Ovary (tissue), 10 donors: ENCODE measurements at places on chromosomes 11 and 22. TPM values are rescaled to one million over a fixed set of nuclear protein-coding genes. Genes with fewer than 3 reads are reported as not detected.
A peak's percentile ranks its signal among the peaks of the same experiment; 100 is the strongest.

The CRYAB gene
- 84.6 TPM for total RNA-seq

The SLC25A45 gene
- 4.6 TPM for total RNA-seq

The OAF gene
- 170 TPM for total RNA-seq

The RIMBP3C gene
- 0.07 TPM for total RNA-seq

The C11orf71 gene
- total RNA-seq: 8.7 TPM

The GSTT4 gene
- total RNA-seq: not detected

The E2F8 gene
- 0.37 TPM for total RNA-seq

The THRSP gene
- total RNA-seq: not detected

The CRACR2B gene
- 4.7 TPM for total RNA-seq

The KREMEN1 gene
- total RNA-seq: 46.5 TPM

- no peaks in the 10 kb centered on the region for H3K4me1 ChIP-seq
- H3K36me3 ChIP-seq: no peaks in the 10 kb centered on the region
- no peak overlapping the region for H3K4me3 ChIP-seq
- no peak overlapping the region for H3K27ac ChIP-seq
- no peaks in the 10 kb centered on the region for H3K27me3 ChIP-seq
Observed at GRCh38 chr11:94909371-94909820, 64.0 kb downstream of the CWC15 start.

- H3K27ac ChIP-seq: no peak overlapping the region
- DNase-seq: no peak
- H3K36me3 ChIP-seq: no peaks in the 10 kb centered on the region
- H3K4me1 ChIP-seq: peaks cover 4% of the 10 kb centered on the region
- H3K27me3 ChIP-seq: no peaks in the 10 kb centered on the region
Observed at GRCh38 chr22:21044931-21045584, 688 bp upstream of the LRRC74B start.

- no peak overlapping the region for H3K27ac ChIP-seq
- no peak overlapping the region for H3K4me3 ChIP-seq
- no peaks in the 10 kb centered on the region for H3K27me3 ChIP-seq
- DNase-seq: no peak
- no peaks in the 10 kb centered on the region for H3K36me3 ChIP-seq
- H3K4me1 ChIP-seq: peaks cover 1% of the 10 kb centered on the region
Observed at GRCh38 chr11:8693010-8693551, 10.5 kb downstream of the RPL27A start.

DNA sequence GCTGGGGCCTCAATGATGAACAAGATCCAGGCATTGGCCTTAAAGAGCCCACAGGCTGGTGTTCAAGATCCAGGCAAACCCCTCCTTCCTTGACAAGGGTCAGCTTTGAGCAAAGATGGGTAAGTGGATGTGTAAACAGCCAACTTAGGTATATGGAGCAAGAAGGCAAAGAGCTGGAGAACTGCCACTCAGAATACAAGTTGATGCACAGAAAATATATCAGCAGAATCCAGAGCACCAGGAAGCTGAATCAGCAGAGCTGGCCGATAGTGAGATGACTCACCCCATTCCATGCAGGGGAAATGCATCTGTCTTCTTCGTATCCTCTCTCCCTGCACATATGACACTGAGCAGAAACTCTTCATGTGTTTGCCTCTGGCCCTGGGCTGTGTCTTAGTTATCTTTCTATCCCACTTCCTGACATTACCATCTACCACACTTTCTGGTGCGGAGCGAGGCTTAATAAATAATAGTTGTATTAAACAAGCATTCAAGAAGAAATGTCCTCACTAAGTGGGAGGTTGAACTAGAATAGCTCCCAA lies 57.8 kb downstream of the ENDOD1 start:
- no peak for DNase-seq
- H3K4me3 ChIP-seq: no peak overlapping the region
- H3K36me3 ChIP-seq: no peaks in the 10 kb centered on the region

DNA sequence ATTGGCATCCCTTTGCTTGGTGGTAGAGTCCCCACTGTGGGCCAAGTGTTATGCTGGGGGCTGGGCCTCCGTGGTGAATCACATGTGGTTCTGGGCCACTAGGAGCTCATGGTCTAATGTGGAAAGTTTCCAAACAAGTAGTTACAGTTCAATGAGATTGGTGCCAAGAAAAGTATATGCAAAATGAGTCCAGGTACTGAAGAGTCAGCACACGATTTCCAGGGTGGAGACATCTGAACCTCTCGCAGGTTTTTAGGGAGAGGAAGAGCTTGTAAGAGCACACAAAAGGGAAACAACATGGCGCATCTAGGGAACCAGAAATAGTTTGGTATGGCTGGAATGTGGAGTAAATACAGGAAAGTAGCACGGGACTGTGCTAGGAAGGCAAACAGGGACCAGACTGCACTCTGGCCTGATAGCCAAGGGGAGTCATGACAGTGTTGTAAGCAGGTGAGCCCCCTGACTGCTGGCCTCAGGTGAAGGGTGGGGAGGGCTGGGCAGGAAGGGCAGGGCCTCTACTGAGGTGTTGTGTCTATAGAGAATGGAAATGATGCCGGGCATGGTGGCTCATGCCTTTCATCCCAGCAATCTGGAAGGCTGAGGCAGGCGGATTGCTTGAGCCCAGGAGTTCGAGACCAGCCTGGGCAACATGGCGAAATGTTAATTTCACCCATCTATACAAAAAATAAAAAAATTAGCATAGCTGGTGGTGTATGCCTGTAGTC lies 12.6 kb downstream of the POLR2F start:
- no peaks in the 10 kb centered on the region for H3K4me1 ChIP-seq
- no peak for DNase-seq
- no peaks in the 10 kb centered on the region for H3K27me3 ChIP-seq
- no peak overlapping the region for H3K4me3 ChIP-seq
- no peaks in the 10 kb centered on the region for H3K36me3 ChIP-seq

DNA sequence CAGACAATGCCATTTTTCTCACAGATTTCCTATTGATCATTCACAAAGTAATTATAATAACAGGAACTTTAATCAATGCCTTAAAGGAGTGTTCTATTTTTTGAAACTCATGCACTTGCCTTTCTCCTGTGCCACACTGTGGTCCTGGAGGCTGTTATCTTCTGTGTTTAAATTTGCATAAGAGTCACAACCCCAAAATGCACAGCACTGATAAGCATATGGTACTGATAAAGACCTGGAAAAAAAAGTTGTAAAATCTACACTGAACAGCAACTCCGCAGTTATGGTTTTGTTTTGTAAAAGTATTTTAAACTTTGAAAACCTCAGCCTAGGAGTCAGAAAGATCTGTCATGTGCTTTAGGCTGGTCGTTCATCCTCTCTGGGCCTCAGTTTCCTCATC lies 9.1 kb upstream of the CCDC34 start:
- no peak for DNase-seq
- H3K36me3 ChIP-seq: no peaks in the 10 kb centered on the region
- no peaks in the 10 kb centered on the region for H3K4me1 ChIP-seq

GRCh38 chr22:40320687-40321086 lies 25.6 kb upstream of the ADSL start:
- no peak overlapping the region for H3K27ac ChIP-seq
- no peaks in the 10 kb centered on the region for H3K27me3 ChIP-seq
- H3K4me1 ChIP-seq: no peaks in the 10 kb centered on the region
- H3K36me3 ChIP-seq: no peaks in the 10 kb centered on the region

GRCh38 chr11:57306161-57306876 lies 18.4 kb downstream of the TNKS1BP1 start:
- H3K36me3 ChIP-seq: no peaks in the 10 kb centered on the region
- peaks cover 23% of the 10 kb centered on the region for H3K4me1 ChIP-seq
- no peaks in the 10 kb centered on the region for H3K27me3 ChIP-seq
- no peak for DNase-seq
- no peak overlapping the region for H3K27ac ChIP-seq

- no peak overlapping the region for H3K4me3 ChIP-seq
- no peaks in the 10 kb centered on the region for H3K36me3 ChIP-seq
- DNase-seq: peak; percentile 13
- no peaks in the 10 kb centered on the region for H3K4me1 ChIP-seq
Observed at GRCh38 chr11:2445746-2446551, 1.1 kb downstream of the KCNQ1 start.

DNA sequence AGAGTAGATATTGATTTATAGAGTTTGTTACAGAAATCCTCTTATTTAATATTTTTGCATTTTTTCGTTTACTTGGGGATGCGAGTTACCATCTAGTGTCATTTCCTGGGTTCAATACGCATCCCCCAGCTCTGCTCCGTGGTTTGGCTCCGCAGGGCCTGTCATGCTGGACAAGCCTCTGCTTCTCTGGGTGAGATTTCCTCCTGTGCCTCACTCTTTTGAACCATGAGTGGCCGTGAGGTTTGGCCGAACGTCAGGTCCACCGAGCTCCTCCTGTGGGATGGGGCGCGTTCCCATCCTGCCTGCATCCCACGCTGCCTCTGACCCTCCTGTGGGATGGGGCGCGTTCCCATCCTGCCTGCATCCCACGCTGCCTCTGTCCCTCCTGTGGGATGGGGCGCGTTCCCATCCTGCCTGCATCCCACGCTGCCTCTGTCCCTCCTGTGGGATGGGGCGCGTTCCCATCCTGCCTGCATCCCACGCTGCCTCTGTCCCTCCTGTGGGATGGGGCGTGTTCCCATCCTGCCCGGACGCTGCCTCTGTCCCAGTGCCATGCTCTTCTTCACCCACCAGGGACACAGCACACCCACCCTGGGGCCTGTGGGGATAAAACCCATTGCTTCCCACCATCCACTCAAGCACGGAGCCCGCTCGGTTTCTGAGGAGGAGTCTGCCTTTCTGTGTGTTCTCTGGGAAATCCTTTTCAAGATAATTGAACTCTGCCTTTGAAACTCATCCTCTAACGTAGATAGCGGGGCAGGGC lies 506.8 kb downstream of the BRD1 start:
- H3K27me3 ChIP-seq: no peaks in the 10 kb centered on the region
- H3K27ac ChIP-seq: no peak overlapping the region
- no peaks in the 10 kb centered on the region for H3K4me1 ChIP-seq

DNA sequence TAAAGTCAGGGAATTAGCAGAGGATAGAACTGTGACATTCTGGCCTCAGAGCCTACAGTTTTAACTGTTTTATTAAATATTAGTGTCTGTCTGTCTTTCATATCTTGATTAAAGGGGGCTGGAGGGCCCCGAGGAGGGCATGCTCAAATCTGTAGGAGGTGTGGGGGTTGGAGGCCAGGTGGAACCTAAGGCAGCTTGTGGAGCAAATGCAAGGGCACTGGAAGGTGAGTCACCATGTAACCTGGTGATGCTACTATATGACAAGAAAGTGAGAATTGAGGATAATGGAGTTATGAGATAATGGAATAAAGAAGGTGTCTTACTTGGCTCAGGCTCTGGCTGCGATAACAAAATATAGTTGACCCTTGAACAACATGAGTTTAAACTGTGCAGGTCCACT lies 27.3 kb upstream of the TMEM86A start:
- H3K4me3 ChIP-seq: no peak overlapping the region
- no peaks in the 10 kb centered on the region for H3K27me3 ChIP-seq
- no peak overlapping the region for H3K27ac ChIP-seq
- H3K36me3 ChIP-seq: no peaks in the 10 kb centered on the region

DNA sequence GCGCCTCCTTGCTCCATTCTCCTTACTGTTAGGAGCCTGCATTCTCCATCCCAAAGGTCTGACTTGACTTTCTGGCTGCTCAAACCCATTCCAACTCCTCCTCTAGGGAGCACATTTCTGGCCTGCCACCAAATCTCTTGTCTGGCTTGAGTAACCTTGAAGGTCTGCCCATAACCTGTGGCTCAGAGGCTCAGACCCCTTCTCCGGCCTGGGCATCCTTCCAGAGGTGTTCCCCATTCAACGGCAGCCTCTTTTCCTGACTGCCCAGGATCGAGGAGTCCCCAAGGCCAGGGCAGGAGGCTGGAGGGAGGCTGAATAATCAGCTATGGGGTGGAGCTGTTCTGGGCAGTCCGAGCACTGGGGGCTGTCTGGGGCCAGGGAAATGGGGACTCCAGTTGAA lies 2.2 kb downstream of the RAD9A start:
- no peak for DNase-seq
- H3K27ac ChIP-seq: no peak overlapping the region
- no peak overlapping the region for H3K4me3 ChIP-seq
- H3K4me1 ChIP-seq: peaks cover 3% of the 10 kb centered on the region
- no peaks in the 10 kb centered on the region for H3K27me3 ChIP-seq

DNA sequence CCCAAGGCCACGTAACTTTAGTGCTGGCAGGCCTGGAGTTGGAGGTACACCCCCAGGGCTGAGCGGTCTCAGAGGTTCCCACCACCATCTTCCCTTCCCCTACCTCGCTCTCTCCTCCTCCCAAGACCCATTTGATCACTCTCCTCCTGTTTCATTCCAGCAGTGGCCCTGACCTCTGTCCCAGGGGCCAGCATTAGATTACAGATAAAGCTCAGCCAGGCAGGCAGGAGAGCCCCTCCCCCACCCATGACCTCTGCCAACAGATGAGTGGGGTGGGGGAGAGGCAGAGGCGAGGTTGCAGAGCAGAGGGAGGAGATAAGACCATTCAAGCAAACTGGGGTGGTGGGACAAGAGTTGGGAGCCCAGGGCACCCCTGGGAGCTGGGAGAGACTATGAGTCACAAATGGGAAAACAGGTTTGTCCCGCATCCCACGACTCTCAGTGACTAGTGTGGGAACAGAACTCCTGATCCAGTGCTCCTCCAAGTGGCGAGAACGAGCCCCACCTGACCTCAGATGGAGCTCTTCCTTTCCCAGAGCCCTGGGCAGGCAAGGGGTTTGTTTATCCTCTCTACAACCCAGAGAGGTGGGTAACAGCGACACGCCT lies 367.9 kb downstream of the MN1 start:
- DNase-seq: no peak
- H3K4me1 ChIP-seq: peaks cover 5% of the 10 kb centered on the region
- no peak overlapping the region for H3K27ac ChIP-seq
- no peaks in the 10 kb centered on the region for H3K27me3 ChIP-seq
- no peak overlapping the region for H3K4me3 ChIP-seq

DNA sequence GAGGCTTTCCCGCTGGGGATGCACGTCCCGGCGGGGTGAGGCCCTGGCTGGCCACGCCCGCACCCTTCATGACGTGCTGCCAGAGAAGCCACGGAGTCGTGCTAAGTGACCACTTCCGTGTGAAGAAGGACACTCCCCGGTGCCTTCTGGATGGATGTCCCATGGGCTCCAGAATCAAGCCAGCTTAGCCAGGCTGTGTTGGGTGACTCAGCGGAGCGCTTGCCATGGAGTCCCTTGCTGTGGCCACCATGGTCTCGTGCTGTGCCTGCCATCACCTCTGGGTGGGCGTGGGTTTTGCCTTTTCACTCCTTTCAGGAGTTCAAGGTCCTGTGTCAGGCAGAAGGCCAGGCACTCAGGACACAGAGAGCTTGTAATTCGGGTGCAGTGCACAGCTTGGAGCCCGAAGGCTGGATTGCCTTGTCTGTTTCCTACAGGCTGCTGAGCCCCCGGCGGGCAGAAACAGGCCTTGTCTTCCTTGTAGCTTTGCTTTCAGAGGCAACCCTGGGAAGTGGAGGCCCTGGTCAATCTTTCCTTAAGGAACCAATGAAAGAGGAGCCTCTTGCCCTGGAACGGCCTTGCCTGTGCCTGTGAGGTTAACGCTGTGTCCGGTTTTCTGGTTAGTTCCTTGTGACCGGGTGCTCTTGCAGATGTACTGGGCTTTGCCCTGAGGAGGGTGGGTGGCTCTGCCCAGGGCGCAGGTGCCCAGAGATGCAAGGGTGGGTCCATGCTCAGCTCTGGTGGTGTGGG lies 268.6 kb downstream of the TBC1D22A start:
- DNase-seq: peak; percentile 14
- H3K27me3 ChIP-seq: no peaks in the 10 kb centered on the region
- H3K27ac ChIP-seq: no peak overlapping the region
- H3K4me3 ChIP-seq: no peak overlapping the region
- no peaks in the 10 kb centered on the region for H3K36me3 ChIP-seq

- peaks cover 7% of the 10 kb centered on the region for H3K4me1 ChIP-seq
- no peaks in the 10 kb centered on the region for H3K27me3 ChIP-seq
- no peak overlapping the region for H3K27ac ChIP-seq
- H3K4me3 ChIP-seq: peak overlapping the region; percentile 90
- no peak for DNase-seq
Observed at GRCh38 chr11:74749965-74750296, 1.3 kb downstream of the RNF169 start.

- H3K4me3 ChIP-seq: peak overlapping the region; percentile 66
- H3K27ac ChIP-seq: no peak overlapping the region
- H3K4me1 ChIP-seq: peaks cover 4% of the 10 kb centered on the region
- DNase-seq: no peak
Observed at GRCh38 chr11:115501893-115502589, 2.2 kb downstream of the CADM1 start.
